ENCODE measurements at places on chromosomes 7 and 10.
A peak's percentile ranks its signal among the peaks of the same experiment; 100 is the strongest.

DNA sequence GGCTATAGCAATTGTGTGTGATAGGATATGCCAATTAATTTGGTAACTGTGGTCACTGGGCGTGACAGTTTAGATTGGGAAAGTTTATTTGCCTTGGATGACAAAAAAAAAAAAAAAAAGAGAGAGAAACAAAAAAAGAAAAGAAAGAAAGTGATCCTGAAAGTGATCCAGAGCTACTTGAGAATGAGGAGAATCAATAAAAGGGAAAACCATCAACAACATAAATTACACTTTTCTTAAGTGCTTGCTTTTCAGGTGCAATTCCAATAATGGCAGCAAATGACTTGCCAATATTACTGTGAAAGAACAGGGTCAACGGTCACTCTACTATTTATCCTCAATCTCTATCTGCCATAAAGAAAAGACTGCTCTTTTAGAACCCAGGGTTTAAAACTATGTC lies 191.8 kb upstream of the SEMA3C start:
- no peak for DNase-seq

GRCh38 chr10:118955531-118955930 lies 74.0 kb upstream of the NANOS1 start:
- DNase-seq = no peak

- no peak for DNase-seq
Measured at GRCh38 chr7:117134889-117135552, 181.7 kb downstream of the ST7 start.

- no peak for DNase-seq
Measured at GRCh38 chr7:46774515-46774914, 807.4 kb downstream of the TNS3 start.

DNA sequence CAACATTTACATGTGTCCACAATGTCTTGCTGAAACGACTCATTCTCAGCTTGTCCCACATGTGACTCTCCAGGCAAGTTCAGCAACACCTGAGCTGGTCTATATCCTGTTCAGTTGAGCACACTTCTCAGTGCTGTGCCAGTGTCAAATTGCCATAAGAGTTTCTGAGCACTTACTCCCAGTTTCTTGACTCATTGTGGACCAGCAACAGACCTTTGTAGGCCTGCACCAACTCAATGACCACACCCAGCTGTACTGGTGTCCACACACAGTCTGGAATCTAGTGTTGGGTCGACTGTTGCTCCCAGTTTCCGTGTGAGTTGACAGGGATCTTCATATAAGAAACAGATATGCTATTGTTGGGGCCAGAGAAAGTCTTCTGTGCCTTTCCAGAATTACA lies 88.0 kb downstream of the PTPN20 start:
- no peak for DNase-seq

GRCh38 chr7:127766831-127767459 lies 115.0 kb downstream of the SND1 start:
- no peak for DNase-seq

DNA sequence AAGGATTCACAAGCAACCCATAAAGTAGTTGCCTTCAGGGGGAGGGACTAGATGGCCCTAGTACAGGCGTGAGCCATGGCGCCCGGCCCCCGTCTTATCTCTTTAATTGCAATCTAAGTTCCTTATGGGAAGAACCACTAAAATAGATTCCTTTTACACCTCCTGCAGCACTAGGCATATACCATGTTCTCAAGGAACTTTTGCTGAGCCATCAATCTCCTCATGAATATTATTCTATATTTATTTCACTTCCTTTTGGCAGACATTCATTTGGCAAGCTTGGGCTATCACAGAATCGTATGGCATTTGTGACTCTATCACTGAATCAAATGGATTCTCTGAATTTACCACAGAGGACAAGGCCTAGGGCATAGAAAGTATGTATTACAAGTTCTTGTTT lies 14.8 kb upstream of the DNAJC12 start:
- DNase-seq = no peak

GRCh38 chr7:5797716-5798115 lies 16.3 kb upstream of the RNF216 start:
- no peak for DNase-seq

DNA sequence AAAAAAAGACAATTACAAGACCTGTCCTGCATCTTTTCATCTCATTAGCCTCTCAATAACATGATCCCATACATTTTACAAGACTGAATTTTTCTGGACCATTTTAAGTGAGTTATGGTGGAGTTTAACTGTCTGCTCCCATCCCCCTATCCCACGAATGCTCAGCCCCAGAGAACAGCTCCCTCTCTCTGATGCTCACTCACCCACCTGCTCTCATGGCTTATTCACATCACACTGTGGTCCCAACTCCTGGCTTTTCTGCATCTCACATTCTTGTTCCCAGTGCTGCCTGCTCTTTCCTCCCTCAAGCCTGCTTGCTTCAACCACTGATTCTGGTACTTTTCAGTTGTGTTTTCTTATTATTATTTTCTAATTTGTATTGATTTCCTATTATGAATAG lies 20.4 kb upstream of the CCSER2 start:
- DNase-seq = no peak

DNA sequence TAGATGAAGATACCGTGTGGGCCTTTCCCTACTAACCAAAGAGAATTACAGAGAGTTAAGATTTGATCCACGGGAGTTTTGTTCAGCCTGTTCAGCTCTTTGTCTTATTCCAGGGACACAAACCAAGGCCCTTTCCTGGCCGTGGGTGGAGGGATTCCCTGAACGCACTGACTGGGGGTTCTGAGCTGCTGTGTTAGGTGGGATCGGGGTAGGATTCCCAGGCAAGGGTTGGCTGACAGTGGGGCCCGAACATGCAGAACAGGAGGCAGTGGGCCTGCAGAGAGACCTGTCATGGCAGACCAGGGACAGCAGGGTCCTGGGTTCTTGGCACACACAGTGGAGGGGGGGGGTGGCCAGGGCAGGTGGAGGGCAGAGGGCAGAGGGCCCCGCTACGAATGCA lies 89.5 kb upstream of the MKI67 start:
- no peak for DNase-seq

- no peak for DNase-seq
Measured at GRCh38 chr10:112148331-112148730, 35.2 kb downstream of the GPAM start.

GRCh38 chr10:61981460-61981859 lies 80.0 kb downstream of the ARID5B start:
- DNase-seq = no peak

- DNase-seq = no peak
Measured at GRCh38 chr10:83373671-83374070, 765.6 kb upstream of the GHITM start.

DNA sequence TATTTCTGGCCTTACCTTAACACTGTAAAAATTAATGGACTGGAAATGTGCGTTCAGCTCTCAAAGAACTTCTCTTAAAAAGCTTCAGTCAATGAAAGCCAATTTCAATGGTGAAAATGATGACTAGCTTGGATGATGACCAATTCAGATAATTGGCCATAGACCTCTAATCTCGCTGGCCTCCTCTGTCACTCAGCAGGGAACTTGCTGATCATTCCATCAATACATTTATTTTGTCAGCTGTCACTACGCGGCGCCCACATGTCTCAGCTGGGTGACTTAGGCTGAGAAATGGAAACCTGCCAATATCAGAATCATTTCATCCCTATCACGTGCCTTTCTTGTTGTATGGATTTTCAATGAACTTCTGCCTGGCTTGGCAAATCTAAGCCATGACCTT lies 673.0 kb upstream of the AUTS2 start:
- no peak for DNase-seq

GRCh38 chr10:106872176-106872575 lies 292.3 kb downstream of the SORCS1 start:
- no peak for DNase-seq

- DNase-seq = no peak
Measured at GRCh38 chr7:96589038-96589437, 120.6 kb downstream of the SEM1 start.

- DNase-seq = no peak
Measured at GRCh38 chr10:34280599-34281374, 534.3 kb downstream of the PARD3 start.

GRCh38 chr7:129923709-129924108 lies 29.1 kb downstream of the UBE2H start:
- DNase-seq = no peak

DNA sequence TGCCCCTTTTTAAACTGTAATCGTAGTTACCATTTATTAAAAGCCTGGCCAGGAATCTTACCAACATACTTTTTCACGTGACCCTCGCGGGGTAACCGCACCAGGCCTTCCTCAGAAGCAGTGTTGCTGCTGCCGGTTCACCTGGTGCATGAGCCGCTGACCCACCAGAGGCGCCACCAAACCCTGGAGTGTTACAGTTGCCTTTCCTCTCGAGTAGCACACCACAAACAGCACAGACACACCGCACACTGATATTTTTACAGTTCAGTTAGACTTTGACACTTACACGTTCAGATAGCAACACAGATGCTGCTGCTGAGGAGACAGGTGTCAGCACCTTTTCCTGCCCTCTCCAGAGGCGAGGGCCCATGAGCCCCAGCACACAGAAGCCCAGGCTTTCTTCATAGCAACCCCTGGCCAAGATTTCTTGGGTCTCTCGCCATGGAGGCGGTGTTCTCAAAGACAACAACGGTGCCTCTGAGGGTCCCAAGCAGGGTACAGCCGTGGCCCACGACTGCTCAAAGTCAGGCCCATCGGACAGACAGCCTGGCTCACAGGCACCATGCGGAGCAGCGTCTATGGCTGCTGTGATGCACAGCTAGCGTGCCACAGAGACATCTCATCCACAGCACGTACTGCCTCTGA lies 123.1 kb downstream of the DIP2C start:
- DNase-seq = no peak

DNA sequence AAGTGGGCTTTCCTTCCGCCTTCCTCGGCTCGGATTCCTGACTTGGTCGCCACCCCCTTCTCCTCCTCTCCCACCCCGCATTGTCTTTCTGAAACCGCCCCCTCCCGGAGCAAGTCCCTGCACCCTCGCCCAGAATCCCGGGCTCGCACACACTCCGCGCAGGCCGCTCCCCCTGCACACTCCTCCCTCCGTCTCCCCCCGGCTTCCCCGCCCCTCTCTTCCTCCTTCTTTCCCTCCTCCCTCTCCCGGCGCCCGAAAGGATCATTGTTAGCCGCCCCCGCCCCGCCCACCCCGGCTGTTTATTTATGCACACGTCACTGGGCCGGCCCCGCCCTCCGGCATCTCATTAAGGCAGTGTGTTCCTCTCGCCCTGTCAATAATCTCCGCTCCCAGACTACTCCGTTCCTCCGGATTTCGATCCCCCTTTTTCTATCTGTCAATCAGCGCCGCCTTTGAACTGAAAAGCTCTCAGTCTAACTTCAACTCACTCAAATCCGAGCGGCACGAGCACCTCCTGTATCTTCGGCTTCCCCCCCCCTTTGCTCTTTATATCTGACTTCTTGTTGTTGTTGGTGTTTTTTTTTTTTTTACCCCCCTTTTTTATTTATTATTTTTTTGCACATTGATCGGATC lies at the start of gene TCF7L2:
TCF7L2 (plus strand) TSS at position 373 of the 633 bp plus-strand sequence. CDS start 510 bp downstream, outside the sequence.
- DNase-seq = peak; percentile 99

DNA sequence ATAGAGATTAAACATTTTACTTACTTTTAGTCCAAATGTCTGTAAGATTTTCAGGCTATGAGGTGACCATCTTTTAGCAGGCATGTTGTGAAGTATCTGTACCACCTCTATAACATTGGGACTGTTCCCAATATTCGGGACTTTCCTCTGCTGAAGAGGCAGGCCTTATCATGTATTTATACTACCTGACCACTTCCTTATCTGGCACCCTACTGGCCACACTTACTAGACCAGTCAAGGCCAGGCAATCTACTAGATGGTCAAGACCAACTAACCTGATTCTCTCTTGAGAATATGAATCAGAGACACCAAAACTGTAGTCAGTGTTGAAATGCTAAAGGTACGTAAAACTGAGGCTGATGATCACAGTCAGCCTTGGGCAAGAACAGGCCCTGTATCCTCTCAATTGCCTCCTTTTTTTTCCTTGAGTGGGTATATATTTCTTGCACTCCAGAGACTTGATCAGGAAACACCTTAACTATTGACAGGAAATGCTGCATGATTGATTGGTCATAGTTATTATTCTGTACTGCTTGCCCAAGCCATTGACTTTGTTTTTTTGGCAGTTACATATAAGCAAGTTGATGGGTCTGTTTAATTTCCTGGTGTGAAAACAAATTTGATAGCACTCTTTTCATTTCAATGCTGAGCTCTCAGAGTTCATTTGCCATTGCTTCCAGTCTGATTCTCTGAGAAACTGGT lies 5.2 kb upstream of the PRKAR2B start:
- no peak for DNase-seq

DNA sequence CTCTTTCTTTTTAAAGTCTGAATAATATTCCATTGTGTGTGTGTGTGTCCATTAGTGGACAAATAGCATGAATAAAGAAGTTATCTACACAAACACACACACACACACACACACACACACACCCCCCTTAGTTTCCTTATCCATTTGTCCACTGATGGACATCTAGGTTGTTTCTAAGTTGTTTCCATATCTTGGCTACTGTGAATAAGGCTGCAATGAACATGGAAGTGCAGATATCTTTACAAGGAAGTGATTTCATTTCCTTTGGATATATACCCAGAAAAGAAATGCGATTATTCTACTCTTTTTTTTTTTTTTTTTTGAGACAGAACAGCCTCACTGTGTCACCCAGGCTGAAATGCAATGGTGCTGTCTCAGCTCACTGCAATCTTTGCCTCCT lies 113.5 kb downstream of the MBL2 start:
- DNase-seq = no peak

DNA sequence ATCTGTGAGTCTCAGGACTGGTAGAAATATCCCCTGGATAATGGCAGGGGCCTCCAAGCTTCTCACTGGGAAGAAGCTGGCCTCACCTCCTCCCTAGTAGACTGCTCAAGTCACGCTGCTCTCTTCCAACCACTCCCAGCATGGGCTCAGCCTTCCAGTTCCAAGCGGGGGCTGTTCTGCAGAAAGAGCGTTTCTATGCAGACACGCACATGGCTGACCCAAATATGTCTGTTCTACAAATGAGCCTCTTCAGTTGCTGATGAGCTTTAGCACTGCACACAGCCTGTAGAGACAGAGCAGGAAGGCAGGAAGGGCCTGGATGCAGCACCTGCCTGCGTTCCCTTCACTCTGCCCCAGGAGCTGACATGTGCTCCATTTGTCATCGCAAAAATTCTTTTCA lies 523.9 kb upstream of the MGMT start:
- DNase-seq = no peak

DNA sequence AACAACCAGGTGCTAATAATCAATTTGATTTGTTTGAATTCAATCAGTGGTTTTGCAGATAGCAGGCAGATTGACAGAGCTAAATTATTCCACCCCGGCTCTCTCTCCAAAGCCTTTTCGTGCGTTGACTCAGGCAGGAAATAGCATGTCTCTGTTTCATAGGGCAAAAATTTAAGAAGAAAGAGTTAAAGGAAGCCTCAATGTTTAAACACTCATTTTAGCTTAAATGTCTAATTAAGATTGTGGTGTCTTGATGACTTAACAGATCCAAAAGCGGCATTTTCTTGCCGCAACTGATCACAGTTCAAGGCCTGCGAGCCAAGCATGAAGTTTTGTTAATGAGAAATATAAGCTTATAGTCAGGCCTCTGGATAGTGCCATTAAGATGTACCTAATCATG lies 1051.1 kb upstream of the AUTS2 start:
- no peak for DNase-seq

All from NCI-H510A (cell line).